ENCODE measurements at places on chromosomes 12 and 14.

GRCh38 chr14:64807551-64807950 lies 72.2 kb downstream of the SPTB start:
- no peak for DNase-seq

DNA sequence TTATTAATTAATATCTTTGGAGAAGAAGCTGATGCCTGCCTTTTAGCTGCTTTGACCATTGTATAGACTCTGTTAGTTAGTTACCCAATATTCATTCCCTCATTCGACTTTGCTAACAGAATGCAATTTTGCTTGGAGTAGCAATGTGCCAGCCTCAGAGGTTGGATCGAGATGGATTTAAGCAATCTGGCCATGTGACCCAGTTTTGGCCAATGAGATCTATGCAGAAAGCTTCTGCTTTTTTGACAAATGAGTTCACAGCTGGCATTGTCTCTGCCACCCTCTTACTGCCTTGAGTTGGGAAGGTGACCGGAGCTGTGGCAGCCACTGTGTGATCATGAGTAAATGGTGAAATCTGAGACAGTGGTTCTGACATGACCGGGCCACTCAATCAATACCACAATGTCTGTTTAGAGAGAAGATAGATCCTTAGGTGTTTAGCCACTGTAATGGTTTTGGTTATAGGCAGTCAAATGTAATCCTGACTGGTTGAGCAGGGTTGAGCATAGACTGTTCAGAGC lies 74.9 kb upstream of the MED13L start:
- no peak for DNase-seq

GRCh38 chr12:1505576-1505975 lies 88.8 kb downstream of the FBXL14 start:
- DNase-seq: no peak

DNA sequence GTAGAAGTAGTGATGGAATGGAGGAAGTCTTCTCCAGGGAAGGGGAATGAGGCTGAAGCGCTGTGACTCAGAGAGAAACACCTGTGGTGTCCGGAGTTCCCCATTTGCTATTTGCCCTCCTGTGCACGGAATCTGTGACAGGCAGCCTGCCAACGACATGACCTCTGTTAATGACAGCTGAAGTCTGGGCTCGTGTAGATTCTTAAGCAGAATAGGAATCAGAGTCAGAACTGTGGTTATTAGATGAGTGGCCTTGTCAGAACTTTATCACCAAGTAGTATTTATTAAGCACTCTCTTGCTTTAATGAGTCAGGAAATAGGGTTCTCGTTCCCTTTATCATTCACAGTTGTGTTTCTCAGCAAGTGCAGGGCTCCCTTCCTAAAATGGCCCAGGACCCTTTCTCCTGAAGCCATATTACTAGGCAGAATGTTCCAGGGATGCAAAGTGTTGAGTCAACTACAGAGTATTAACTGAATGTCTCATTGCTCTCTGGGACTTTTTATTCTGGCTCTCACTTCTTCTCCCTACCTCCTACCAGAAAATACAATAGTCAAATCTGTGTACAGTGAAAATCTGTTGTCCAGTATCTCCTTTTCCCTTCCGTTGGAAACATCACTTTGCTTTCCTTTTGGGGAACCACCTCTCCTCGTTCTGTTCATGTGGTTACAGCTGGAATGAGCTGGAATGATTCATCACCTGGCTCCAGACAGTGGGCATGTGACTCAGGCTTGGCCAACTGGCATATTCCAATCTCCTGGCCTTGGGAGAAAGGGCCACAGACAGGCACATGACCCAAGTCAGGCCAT lies 77.8 kb upstream of the MAX start:
- no peak for DNase-seq

DNA sequence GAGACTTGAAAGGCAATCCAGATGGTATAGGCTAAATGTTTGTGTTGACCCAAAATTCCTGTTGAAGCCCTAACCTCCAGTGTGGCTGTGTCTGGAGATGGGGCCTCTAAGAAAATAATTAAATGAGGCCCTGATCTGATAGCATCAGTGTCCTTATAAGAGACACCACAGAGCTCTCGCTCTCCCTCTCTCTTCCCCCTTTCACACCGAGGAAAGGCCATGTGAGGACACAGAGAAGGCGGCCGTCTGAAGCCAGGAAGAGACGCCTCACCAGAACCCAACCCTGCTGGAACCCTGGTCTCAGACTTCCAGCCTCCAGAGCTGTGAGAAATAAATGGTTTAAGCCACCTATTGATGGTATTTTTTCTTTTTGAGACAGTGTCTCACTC lies 87.5 kb downstream of the SCARB1 start:
- no peak for DNase-seq

DNA sequence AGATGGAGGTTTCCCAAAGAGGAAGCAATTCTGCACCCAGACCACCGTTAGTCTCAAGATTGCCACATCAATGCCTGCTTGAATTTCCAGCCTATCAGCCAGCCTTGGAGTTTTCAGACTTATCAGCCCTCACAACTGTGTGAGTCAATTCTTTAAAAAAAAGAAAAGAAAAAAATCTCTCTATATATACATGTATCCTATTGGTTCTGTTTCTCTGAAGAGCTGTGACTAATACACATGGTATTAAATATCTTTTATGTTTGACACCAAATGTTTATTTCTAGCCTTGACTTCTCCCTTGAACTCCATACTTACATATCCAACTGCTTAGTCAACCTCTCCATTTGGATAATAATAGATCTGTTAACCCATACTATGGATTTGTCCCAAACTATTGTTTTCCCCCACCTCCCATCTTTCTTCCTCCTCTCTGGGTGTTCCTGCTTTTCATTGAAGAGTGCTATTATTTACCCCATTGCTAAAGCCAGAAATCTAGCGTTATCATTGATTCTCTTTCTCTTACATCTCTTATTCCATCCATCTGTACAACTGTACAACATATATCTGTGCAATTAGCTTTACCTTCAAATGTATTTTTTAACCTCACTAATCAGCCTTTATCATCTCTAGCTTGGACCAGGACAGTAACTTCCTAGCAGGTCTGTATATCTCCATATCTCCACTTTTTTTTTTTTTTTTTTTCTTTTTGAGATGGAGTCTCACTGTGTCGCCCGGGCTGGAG lies 22.7 kb upstream of the EID3 start:
- DNase-seq: no peak

- no peak for DNase-seq
Observed at GRCh38 chr12:66149702-66150398, 19.3 kb upstream of the LLPH start.

DNA sequence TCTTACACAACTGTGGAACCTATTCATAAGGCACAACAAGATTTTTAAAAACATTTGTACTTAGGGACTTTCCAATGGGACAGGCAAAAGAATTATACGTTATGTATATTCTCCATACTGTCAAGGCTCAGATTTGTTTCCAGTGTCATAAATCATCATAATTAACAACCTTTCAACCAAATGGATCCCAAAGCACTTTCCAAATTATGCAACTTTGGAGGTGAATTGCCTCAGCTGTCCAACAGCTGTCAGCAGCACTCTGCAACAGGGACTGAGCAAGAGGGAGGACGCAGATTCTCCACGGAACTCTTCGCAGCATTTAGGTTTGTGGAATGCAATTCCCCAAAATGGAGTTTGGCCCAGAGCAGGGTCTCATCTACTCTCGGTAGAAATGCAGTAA lies 186.6 kb downstream of the PAX9 start:
- no peak for DNase-seq
